Fibroblast of lung (primary cell): ENCODE measurements at places on chromosomes 1 and 21. TPM values are rescaled to one million over a fixed set of nuclear protein-coding genes. Genes with fewer than 3 reads are reported as not detected.

DNA sequence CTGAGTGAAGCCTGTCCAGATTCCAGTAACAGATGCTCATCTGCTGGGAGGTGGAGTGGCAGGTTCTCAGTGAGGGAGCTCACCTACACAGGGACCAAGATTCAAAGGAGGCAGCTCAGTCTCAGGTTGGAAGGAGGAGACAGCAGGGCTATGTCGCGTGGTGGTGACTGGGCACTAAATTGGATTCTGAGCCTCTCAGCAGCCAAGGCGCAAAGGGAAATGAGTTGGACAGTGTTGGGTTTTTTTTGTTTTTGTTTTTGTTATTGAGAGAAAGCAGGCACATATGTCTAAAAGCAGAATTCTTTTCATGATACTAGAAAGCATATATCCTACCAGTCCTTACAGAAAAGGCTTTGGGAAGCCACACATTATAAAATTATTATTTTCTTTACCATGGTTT, 26.2 kb downstream of the UMODL1 start:
- DNase-seq = no peak

- DNase-seq = peak; percentile 78
These were observed 61.8 kb downstream of the CENPF start for GRCh38 chr1:214664651-214665433.

- DNase-seq = no peak
These were observed 58.2 kb downstream of the SIK1 start for GRCh38 chr21:43368685-43369084.

DNA sequence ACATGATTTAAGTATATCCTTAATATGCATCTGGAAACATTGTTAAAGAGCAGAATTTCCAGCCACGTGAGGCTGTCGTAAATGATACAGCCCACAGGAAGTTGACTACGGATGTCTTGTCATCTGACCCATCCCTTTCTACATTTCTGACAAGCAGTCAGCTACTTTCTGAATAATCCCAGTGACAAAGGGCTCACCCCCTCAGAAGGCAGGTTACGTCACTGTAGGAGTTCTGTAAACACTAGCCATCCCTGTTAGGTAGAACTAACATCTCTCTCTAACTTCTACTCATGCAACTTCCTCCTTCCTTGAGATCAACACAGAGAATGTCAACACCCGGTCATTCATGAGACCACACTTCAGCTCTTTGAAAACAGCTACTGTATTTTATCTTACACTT, 259.2 kb downstream of the GREM2 start:
- no peak for DNase-seq

- DNase-seq = no peak
These were observed 32.2 kb downstream of the TFAP2E start for GRCh38 chr1:35605071-35605866.

- DNase-seq = peak; percentile 82
These were observed 355.1 kb downstream of the USP25 start for GRCh38 chr21:16084776-16085364.

DNA sequence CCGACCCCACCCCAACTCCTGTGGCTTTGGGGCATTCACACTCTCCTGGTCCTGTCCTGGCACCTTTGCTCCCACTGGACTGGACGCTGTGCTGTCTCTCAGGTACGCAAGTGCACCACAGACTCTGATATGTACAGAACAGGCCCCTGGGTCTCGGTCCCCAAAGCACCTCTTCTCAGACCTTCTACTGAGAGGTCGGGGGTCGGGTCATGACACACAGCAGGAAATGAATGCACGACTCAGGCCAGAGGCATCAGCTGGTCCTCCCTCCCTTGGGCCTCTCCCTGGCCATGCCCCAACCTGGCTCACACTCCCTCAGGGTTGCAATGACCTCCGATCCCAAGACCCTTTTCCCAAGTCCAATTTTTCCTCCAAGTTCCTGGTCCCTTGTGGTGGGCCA, 1.8 kb upstream of the KRTAP10-12 start:
- no peak for DNase-seq

GRCh38 chr1:13514821-13515220, 1.0 kb upstream of the LRRC38 start:
- no peak for DNase-seq

GRCh38 chr1:184110272-184111204, 59.0 kb downstream of the TSEN15 start:
- no peak for DNase-seq

- no peak for DNase-seq
These were observed 11.3 kb downstream of the FAM20B start for GRCh38 chr1:179036844-179037465.

DNA sequence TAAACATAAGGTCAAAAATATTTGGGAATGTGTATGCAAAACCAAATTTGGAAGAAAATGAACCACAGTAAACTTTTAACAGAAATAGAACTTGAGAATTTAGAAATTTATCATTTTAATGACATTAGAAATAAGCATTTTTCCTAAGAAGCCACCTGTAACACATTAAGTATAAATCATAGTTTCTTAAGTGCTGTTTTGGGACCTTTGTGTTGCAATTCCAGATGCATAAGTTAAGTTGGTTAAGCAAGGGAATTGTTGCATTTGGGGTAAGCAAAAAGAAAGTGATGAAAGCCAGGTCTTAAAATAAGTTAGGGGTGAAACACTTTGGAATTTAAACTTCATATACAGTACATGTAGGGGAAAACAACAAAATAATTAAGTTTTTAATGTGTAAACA, 49.8 kb downstream of the CDKN2C start:
- DNase-seq = no peak

Gene GPR157
- total RNA-seq = 3.1 and 3.6 TPM in 2 replicates

Gene VN1R5
- not detected in 2 replicates for total RNA-seq

Gene NFIA
- 5.4 TPM in 2 replicates for total RNA-seq

Gene PRAMEF4
- total RNA-seq = not detected in 2 replicates

Gene SLC30A2
- total RNA-seq = not detected in 2 replicates

Gene PLA2G5
- total RNA-seq = 9.8 and 27.4 TPM in 2 replicates

Gene LMX1A
- not detected in 2 replicates for total RNA-seq
